RPMI8226 (cell line): ENCODE measurements at places on chromosomes 11 and 22.

DNA sequence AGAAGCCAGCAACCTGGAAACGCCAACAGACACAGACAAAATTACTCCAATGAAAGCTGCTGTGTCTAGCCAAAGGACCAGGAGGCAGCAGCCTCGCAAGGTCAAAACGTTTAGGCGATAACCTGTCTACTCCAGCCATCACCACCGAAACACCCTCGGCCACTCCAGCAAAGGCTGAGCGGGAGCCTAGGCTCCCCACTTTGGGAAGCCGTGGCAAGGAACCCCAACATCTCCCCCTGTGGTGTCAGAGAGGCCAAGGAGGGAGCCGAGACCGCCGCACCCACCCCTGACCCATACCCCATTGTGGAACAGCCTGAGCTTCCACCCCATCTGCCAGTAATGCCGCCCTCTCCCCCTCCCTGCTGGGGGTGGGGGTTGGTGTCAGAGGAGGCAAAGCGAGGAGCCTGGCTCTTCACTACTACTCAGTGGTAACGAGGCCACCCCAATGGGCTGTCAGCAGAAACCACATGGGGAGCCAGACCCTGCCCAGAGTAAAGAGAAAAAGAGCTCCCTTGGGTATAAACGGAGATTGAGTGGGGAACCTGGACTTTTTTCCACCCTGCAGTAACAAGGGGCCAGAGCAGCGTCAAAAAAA, 33.9 kb upstream of the SEPTIN5 start:
- no peak for DNase-seq

DNA sequence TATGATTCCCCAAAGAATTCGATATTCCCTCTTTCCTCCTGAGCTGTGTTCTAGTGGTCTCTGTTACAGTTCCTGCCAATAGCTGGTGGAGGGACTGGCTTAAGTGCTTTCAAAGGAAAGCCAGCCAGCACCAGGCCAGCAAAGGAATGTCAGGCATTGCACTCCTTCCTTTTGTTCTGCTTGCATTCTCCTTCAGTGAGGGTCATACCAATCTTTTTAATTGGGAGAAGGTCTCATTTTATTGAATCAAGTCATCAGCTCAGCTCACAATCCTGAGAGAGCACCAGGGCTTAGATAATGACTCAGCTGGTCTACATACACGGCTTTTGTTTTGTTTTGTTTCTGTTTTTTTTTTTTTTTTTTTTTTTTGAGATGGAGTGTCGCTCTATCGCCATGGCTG, 222.9 kb downstream of the NAV2 start:
- DNase-seq, result no peak

GRCh38 chr22:46064228-46064965, 85.9 kb upstream of the PPARA start:
- no peak for DNase-seq

DNA sequence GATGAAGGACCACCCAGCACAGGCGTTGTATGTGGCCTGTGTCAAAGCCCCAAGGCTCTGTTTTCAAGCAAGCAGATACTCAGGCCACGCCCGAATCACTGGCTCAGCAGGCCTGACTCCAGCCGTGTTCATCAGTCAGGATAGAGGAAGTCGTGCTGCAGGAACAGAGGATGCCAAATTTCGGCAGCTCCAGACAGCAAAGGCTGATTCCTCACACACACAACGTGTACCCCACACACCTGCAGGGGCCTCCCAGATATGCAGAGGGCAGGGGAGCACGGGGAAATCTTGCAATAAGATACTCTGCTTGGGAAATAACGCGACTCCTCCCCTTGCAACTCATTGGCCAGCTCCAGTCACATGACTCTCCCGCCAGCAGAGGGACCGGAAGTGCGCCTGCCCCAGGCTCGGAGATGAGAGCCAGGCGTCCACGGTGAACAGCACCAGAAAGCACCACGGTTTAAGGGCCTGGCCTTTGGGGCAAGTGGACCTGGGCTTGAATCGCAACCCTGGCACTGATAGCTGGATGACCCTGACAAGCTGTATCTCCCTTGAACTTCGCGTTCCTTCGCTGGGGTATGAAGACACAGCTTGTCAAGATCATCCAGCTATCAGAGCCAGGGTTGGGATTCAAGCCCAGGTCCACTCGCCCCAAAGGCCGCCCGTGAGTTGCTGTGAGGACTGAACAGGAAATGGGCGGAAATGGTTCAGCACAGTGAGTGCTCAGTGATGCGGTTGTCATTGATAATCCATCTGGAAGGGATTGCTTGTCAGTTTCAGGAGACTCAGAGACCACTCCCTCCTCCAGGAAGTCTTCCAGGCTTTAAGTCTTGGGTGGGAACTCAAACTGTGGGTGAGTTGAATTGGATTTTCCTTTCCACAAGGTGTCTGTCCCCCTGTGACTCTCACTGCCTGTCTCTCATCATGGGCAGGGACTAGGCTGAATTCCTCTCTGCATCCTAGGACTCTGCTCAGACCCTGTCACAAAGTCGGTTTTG, 88.5 kb downstream of the MYEOV start:
- DNase-seq, result peak; percentile 91

GRCh38 chr11:61123775-61124571, 21.7 kb downstream of the CD5 start:
- no peak for DNase-seq

DNA sequence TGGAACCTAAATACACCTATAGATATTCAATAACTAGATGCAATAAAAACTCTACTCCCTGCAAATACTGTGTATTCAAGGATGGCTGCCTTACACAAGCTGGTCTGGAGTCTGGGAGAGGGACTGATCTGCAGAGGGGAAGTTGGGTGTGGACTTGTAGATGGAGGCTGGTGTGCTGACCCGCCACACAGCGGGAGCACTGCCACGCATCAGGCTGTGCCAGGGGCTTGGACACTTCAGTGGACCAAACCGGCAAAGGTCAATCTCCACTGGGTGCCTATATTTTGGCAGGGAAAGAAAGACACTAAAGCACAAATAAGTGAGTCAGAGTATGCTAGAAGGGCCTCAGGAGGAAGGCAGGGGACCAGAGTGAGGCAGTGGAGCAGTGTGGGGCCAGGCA, 2.1 kb upstream of the SHANK3 start:
- DNase-seq, result no peak

- DNase-seq, result no peak
Observed at GRCh38 chr22:40147388-40148176, 30.1 kb upstream of the TNRC6B start.

GRCh38 chr11:70511345-70511744, 113.0 kb downstream of the CTTN start:
- no peak for DNase-seq

DNA sequence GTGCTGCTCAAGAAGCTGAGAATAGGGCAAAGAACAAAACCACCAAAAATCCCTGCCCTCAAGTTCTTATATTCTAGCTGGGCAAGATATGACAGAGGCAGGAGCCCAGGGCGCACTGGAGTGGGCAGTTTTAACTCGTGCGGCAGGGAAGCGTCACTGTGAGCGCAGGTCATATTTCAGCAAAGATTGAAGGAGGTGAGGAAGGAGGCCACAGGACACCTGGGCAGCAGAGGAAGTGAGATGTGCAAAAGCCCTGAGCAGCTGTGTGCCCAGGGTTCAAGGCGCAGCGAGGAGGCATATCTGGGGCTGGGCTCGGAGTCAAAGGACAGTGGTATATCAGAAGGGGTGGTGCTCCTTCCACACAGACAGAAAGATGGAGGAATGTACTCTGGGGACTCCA, 13.5 kb downstream of the KCNC1 start:
- DNase-seq, result no peak

DNA sequence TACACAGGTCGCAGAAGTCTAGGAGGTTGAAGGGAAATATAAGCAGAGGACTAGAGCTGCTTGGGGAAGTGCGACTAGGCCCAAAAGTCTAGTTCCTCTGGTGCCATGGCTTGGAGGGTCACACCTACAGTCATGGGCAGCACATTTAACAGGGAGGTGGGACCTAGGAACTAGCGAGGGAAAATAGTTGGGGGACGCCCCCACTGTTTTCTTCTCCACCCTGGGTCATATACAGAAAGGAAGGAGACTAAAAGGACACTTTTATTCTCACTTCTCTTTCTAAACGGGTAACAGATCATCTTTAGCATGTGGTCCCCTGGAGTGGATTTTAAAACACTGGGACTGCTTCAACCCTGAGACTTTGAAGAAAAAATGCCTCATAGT, 16.6 kb downstream of the APIP start:
- no peak for DNase-seq

DNA sequence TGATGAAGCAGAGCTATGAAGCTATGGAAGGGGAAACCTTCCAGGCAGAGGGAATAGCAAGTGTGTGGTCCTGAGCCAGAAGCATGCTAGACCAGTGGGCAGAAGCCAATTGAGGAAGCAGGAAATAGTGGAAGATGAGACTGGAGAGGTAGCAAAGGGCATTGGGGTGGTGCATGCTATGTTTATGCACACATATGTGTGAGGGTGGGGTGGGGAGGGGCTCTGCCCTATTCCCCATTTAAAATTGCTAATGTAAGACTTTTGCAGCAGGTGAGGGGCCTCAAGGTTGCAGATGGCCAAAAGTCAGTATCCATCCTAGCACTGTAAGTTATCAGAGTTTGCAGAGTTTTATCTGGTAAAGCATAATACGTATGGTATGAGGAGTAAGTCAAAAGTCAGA, 626.6 kb upstream of the KIRREL3 start:
- DNase-seq, result no peak

- DNase-seq, result no peak
Observed at GRCh38 chr11:59545179-59546020, 34.1 kb downstream of the OR4D9 start.

DNA sequence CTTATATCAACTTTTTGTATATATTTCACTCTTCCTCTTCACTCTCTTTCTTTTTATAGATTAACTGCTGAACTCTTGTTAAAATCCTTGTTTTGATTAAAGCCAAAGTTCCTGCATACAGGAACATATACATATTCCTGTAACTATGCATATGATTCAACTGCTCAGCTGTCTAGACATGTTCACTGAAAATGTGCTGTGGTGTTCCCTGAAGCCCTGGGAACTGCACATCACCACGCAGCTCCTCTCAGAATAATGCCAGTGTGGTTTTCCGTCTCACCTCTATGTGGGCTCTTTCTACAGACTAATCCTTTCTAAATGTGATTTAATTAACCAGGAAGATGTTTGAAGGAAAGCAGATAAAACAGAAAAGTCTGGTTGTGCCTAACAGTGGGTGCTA, 25.6 kb upstream of the MMP12 start:
- DNase-seq, result no peak

GRCh38 chr22:47918276-47918921, 1155.9 kb downstream of the TBC1D22A start:
- peak; percentile 80 for DNase-seq

DNA sequence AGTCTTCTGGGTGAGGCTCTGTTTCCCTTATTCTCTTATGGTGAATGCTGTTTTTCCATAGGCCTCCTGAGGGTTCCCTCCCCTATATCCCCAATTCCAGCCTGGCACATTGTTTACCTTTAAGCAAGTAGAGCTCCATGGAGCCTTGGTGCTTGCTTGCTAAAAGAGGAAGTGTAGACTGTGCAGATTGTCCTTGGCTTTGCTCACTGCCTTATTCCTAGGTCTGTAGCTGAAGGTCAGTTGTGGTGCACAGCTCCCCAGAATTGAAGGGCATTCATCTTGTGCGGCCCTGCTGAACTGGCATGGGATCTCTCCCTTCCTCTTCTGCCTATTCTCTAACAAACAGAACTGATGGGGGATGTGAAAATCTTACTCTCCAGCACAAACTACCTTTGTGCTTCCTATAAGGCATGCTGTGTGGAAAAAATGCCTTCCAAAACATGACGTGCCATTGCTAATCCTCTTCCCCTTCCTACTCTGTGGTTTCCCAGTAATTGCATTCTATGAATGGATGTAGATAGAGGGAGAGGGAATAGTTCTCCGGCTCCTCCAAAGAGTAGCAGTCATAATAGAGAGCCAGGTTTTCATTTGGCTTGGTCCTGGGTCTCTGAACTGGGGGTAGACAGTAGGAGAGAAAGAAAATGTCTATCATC, 34.2 kb upstream of the PLET1 start:
- DNase-seq, result peak; percentile 29

GRCh38 chr11:78192911-78193351, 4.2 kb downstream of the USP35 start:
- no peak for DNase-seq

DNA sequence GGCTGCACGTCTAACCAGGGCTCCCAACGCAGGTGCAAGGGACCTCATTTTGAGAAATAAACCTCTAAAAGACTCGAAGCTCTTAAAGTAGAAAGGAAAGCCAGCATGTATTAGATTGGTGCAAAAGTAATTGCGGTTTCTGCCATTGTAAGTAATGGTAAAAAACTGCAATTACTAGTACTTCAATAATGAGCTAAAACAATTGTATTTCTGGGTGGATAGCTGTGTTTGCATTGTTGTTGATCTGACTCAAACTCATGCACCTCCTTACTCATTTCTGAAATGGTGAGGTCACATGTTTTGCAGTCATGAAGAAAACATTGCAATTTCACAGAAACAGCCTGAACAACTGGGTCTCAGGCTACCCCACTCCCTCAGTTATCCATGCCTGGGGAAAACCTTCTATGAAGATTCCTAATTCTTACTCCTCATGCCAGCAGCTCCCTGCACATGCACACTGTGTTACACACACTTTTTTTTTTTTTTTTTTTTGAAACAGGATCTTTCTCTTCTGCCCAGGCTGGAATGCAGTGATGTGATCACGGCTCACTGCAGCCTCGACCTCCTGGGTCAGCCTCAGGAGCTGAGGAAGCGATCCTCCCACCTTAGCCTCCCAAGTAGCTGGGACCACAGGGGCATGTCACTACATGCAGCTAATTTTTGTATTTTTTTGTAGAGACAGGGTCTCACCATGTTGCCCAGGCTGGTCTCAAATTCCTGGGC, 24.6 kb downstream of the VWCE start:
- no peak for DNase-seq

GRCh38 chr22:50089682-50090411, at the start of gene MOV10L1:
Gene MOV10L1 (plus strand): TSS chr22:50090006. CDS start chr22:50090089, 83 bp downstream.
- DNase-seq, result no peak

DNA sequence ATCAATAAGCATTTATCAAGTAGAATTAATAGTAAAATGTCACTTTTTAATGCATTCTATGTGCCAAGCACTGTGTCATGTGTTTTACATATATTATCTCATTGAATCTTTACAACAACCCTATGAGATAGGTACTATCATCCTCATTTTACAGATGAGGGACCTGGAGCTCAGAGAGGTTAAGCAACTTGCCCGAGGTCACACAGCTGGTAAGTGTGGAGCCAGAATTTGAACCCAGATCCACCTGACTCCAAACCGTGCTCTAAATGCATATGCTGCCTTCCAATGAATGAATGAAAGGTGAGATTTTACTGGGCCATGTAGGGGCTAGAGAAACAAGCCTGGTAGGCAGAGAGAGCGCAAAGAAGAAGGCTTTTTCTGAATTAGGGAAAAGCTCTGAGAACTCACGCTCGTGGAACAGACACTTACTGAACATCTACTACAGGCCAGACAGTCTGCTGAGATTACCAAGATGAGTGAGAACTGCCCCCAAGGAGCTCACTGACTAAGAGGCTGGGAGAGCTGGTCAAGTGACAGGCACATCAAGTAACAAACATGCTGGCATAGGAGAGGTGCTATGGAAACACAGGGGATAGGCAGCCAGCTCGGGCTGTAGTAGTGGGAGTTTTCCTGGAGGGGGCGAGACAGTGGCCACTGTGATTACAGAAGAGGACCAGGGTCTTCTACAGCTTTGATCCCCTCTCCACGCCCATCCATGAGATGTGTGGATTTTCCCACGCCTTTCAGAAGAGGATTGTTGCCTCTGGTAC, 4.4 kb downstream of the ABCG4 start:
- no peak for DNase-seq

- DNase-seq, result no peak
Observed at GRCh38 chr11:93145390-93145915, 52.3 kb downstream of the SLC36A4 start.
